ENCODE measurements at places on chromosomes 2 and 18.

- no peak overlapping the region for H3K4me3 ChIP-seq
- H3K27ac ChIP-seq: no peak overlapping the region
- no peak for DNase-seq
- H3K36me3 ChIP-seq: no peaks in the 10 kb centered on the region
These were observed 49.8 kb downstream of the SLC14A2 start for GRCh38 chr18:45664824-45665763.

GRCh38 chr2:27727257-27727656, 44.3 kb upstream of the MRPL33 start:
- no peak overlapping the region for H3K4me3 ChIP-seq
- no peak overlapping the region for H3K27ac ChIP-seq

DNA sequence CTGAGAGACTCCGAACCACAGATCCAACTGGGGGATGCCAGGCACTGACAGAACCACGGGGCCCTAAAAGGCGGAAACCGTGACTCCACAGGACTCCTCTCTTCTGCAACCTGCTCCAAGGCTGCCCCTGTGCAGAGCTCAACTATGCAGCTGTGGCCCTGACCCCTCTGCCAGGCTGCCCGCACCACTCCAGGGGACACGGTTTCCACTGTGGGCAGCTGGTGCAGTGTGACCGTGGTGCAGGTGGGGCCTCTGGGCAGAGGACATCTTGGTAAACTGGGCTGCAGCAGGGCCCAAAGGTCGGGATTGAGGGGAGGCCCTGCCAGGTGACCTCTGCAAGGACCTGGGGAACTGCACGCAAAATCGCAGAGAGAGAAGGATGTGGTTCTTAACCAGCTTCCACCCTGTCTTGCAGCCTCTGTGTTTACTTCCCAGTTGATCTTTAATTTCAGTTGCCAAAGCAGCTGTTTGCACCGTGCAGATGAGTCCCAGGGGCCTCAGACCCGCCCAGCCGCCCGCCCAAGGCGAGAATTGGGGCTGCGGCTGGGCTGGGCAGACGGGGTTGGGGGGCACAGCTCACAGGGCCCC, 104.6 kb upstream of the CTDP1 start:
- H3K27ac ChIP-seq: no peak overlapping the region
- peak; percentile 71 for DNase-seq
- no peak overlapping the region for H3K4me3 ChIP-seq
- peaks cover 4% of the 10 kb centered on the region for H3K36me3 ChIP-seq
- H3K27me3 ChIP-seq: peaks cover 2% of the 10 kb centered on the region
- peaks cover 10% of the 10 kb centered on the region for H3K4me1 ChIP-seq

GRCh38 chr2:47737191-47737975, 45.6 kb upstream of the MSH6 start:
- H3K27me3 ChIP-seq: peaks cover 44% of the 10 kb centered on the region
- no peak for DNase-seq
- no peak overlapping the region for H3K4me3 ChIP-seq
- no peaks in the 10 kb centered on the region for H3K36me3 ChIP-seq

DNA sequence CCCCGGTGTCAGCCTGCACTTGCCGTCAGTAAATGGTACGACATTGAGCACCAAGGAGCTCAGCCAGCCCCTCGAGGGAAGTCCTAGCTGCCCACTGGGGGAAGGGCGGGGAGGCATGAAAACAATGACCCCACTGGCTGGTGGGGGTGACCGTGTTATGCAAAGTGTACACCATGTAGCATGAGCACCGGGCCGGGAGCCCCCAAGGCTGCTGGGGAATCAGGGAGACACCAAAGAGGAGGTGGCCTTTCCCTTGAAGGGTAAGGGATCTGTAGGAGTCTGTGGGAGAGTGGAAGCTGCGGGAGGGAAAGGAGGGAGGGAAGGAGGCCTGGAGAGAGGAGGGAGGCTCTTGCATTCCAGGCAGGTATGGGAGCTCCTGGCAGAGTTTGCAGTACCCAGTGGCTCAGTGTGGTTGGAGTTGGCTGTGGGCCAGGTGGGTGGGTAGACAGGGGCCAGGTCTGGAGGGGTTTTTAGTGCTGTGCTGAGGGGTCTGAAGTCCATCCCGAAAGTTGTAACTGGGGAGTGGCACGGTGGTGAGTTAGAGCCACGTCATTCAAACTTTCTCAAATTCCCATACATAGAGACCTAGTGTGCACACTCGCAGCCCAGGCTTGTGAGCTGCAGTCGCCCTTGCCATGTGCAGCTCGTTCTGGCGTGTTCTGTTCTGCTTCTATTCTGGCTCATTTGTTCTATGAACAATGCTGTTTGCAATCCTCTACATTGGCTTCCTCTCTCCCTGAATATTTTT, 22.4 kb downstream of the RRM2 start:
- peaks cover 2% of the 10 kb centered on the region for H3K4me1 ChIP-seq
- H3K4me3 ChIP-seq: no peak overlapping the region
- no peak for DNase-seq
- no peak overlapping the region for H3K27ac ChIP-seq
- H3K36me3 ChIP-seq: peaks cover 2% of the 10 kb centered on the region
- H3K27me3 ChIP-seq: no peaks in the 10 kb centered on the region

DNA sequence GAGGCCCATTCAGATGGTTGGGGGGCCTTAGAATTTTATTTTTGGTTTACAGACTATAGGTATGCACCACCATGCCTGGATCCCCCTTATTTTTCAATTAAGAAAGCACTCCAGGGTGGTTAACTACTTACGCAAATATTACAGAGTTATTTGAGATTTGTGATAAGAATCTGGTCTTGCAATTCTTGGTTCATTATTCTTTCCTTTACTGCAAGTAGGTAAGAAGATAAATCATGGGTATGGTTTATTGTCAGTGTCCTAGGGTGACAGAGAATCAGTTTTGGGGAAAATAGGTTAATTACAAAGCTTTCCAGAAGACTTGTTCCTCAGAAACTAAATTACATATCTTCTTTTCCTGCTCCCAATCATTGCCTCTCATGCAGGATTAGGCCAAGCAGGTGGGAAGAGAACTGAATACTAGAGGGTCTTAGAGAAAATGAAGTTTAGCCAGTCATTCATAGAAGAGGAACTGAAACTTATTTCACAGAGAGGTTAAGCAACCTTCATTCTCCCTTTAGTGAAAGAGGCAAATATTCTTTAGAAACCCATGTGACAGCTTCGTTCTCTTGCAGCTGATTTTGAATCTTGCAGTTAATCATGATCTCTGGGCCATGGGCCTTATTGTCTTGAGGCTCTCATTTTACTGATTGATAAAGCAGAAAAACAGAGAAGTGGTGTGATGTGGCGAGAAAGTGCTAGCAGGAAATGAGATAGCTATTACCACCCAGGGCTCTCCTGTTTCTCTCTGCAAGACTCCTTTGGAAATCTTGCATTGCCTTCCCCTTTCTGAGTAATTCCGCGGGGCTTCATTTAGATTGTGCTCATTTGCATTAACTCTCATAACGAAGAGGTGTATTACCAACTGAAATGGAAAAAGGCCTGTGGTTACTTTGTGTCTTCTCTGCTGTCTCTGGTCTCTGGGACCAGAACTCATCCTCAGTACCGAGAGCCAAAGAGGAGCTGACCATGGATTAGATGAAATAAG, 44.8 kb upstream of the ARHGAP25 start:
- H3K27ac ChIP-seq: no peak overlapping the region
- H3K4me3 ChIP-seq: no peak overlapping the region
- H3K36me3 ChIP-seq: no peaks in the 10 kb centered on the region
- peaks cover 34% of the 10 kb centered on the region for H3K27me3 ChIP-seq
- H3K4me1 ChIP-seq: no peaks in the 10 kb centered on the region
- DNase-seq: no peak

GRCh38 chr2:48540237-48540935, 10.4 kb downstream of the STON1 start:
- peaks cover 29% of the 10 kb centered on the region for H3K4me1 ChIP-seq
- H3K36me3 ChIP-seq: peaks cover 27% of the 10 kb centered on the region
- no peak overlapping the region for H3K4me3 ChIP-seq
- peak overlapping the region; percentile 63 for H3K27ac ChIP-seq
- H3K27me3 ChIP-seq: no peaks in the 10 kb centered on the region

GRCh38 chr2:10036095-10036884, 7.1 kb upstream of the KLF11 start:
- H3K36me3 ChIP-seq: no peaks in the 10 kb centered on the region
- H3K27me3 ChIP-seq: no peaks in the 10 kb centered on the region
- H3K27ac ChIP-seq: peak overlapping the region; percentile 62
- H3K4me1 ChIP-seq: peaks cover 19% of the 10 kb centered on the region

DNA sequence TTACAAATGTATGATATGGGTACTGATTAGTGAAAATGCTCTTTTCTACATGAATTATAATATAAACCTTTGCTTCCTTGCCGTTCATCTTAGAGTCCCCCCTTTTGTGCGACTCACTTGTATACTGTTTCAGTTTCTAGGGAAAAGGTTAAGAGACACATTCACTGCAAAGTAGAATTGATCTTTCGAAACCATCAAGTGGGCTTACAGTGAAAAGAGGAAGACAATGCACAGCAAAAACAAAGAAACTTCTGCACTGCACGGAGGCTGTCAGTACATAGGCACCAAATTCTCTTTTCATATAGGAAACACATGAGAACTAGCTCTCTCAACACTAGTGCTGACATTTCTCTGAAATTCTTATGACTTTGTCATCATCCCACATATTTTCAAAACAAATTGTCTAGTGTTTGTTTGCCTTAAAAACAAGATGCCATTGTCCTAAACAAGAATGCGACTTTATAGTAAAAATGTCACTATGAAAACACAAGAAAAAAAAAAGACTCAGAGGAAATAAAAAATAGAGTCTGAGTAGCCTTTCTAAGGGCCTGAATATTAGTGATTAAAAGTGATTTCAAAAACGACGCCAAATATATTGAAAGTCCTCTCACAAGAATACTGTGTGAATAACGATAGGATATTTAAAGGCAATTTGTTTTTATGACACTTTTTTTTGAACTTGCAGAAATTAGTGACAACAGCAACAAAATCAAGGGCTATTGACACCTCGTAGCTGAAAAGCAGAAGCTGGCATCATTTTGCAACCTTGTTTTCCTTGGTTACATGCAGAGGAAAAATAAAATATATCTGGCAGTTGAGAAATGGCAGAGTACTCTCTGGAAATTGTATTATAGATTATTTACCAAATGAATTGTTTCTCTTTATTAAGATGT, 827.0 kb downstream of the BCL11A start:
- no peak overlapping the region for H3K4me3 ChIP-seq
- no peak overlapping the region for H3K27ac ChIP-seq
- H3K36me3 ChIP-seq: no peaks in the 10 kb centered on the region
- no peaks in the 10 kb centered on the region for H3K27me3 ChIP-seq
- DNase-seq: no peak

DNA sequence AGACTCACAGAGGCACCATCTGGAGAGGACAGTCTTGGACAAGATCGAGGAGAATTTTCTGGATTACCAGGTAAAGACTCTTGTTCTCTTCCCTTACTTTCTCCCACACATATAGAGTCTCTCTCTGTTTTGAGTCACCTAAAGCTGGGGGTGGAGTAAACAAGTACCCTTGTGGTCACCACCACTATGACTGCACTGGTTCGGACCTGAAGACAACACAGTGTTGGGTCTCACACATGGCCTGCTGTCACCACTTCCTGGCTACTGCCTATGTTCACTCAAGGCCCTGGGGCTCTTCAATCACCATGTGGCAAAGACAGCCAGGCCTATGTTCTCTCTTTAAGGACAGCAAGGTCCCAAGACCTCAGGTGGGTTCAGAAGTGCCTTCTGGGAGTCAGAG, 253.3 kb upstream of the VRK2 start:
- H3K4me3 ChIP-seq: no peak overlapping the region
- peaks cover 38% of the 10 kb centered on the region for H3K27me3 ChIP-seq
- no peaks in the 10 kb centered on the region for H3K4me1 ChIP-seq
- no peaks in the 10 kb centered on the region for H3K36me3 ChIP-seq
- H3K27ac ChIP-seq: no peak overlapping the region
- no peak for DNase-seq

DNA sequence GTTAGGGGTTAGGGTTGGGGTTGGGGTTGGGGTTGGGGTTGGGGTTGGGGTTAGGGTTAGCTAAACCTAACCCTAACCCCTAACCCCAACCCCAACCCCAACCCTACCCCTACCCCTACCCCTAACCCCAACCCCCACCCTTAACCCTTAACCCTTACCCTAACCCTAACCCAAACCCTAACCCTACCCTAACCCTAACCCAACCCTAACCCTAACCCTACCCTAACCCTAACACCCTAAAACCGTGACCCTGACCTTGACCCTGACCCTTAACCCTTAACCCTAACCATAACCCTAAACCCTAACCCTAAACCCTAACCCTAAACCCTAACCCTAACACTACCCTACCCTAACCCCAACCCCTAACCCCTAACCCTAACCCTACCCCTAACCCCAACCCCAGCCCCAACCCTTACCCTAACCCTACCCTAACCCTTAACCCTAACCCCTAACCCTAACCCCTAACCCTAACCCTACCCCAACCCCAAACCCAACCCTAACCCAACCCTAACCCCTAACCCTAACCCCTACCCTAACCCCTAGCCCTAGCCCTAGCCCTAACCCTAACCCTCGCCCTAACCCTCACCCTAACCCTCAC, 24.1 kb upstream of the RABL2A start:
- H3K4me3 ChIP-seq: peak overlapping the region; percentile 92
- H3K27me3 ChIP-seq: no peaks in the 10 kb centered on the region
- no peaks in the 10 kb centered on the region for H3K36me3 ChIP-seq
- DNase-seq: no peak
- H3K27ac ChIP-seq: peak overlapping the region; percentile 96

GRCh38 chr2:28681158-28681571, 70.5 kb upstream of the PPP1CB start:
- peaks cover 42% of the 10 kb centered on the region for H3K4me1 ChIP-seq
- no peaks in the 10 kb centered on the region for H3K36me3 ChIP-seq
- no peak overlapping the region for H3K4me3 ChIP-seq

DNA sequence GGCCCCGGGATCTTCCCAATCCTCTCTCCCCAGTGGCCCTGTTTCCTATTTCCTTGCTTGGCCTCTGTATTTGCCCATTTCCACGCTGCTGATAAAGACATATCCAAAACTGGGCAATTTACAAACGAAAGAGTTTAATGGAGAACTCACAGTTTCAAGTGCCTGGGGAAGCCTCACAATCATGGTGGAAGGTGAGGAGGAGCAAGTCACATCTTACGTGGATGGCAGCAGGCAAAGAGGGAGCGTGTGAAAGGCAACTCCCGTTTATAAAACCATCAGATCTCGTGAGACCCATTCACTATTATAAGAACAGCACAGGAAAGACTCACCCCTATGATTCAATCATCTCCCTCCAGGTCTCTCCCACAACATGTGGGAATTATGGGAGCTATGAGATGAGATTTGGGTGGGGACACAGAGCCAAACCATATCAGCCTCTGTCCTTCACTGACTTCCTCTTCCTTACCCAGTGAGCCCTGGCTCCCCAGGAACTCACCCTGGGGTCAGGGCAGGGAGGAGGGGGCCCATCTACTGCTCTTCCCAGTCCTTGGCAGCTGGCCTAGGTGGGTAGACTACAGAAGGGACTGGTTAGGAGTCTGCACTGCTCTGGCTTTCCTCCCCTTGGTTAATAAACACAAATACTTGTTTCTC, 105.8 kb upstream of the MYCN start:
- DNase-seq: no peak
- no peaks in the 10 kb centered on the region for H3K27me3 ChIP-seq
- no peaks in the 10 kb centered on the region for H3K4me1 ChIP-seq
- H3K27ac ChIP-seq: no peak overlapping the region

Measured in osteocyte (in vitro differentiated cells).